ENCODE measurements at places on chromosomes 16 and 17.
A peak's percentile ranks its signal among the peaks of the same experiment; 100 is the strongest.

DNA sequence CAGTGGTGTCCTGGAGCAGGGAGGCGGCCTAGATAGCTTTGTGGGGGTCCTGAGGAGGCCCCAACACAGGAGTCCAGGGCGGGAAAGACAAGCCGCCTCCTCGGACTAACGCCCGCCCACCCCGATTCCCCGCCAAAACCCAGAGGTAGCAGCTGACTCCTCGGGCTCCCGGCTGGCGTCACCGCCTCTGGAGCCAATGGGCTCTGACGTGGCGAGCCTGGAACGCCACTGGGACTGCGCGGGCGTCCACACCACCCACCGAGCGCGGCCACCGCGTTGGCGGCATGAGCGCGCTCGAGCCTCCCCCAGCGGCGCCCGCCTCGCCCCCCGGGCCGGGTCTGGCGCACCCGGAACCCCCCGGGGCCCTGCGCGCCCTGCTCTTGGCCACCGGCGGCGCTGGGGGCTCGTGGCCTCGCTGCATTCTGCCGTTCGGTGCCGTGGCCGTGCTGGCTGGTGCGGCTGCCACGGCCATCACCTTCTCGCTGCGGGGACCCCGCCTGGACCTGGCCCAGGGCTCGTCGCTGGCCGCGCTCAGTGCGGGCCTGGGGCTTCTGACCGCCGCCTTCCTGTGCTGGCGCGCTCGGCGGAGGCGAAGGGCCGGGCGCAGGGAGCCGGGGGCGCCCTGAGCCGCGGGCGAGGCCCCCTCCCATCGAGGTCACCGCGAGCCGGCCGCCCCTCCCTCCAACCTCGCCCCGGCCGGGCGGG, 3.4 kb upstream of the NTN3 start:
- peak; percentile 81 for DNase-seq

DNA sequence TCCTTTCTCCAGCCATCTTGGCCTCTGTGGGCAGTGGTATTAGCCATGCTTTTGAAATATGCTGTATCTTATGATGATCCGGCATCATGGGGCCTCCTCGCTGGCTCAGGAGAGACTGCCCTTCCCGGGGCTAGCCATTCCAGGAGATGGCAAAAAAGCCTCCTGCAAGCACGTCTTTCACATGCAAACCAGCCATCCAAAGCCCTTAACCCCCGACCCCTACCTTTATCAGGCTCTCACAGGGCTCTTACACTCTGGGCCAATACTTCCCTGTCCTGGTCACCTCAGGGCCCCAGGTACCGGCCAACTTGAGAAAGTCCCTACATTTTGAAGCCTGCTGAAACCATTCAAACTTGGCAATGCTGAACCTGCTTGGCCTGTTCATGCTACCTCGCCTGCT, 36.4 kb downstream of the MYH13 start:
- DNase-seq = no peak

DNA sequence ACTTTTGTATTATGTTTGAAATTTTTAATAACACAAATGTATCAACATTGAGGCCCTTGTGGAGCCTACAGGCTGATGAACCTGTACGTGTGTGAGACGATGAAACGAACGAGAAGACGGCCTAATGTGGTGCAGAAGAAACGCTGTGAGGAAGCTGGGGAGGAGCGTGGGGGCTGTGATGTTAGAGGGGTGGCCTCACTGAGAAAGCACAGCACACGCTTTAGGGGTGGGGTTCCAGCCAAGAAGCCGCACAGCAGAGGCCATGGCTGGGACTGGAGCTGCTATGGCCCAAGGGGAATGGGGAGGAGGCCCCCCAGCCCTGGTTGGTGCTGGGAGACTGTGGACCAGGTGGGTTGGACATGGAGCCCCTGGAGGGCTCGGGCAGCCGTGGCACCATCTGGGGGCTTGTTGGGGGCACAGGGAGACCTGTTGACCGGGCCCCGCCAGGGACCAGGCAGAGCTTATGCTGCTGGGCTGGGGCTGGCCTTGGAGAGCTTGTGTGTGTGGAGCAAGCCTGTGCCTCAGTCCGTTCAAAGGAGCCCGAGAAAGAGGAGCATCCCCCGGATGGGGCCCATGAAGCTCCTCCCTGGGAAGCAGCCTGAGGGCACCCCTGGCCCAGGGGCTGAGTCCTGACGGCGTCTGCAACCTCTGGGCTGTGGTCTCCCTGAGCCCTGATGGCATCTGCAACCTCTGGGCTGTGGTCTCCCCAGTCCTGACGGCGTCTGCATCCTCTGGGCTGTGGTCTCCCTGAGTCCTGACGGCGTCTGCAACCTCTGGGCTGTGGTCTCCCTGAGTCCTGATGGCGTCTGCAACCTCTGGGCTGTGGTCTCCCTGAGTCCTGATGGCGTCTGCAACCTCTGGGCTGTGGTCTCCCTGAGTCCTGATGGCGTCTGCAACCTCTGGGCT, 44.7 kb downstream of the METRNL start:
- no peak for DNase-seq

GRCh38 chr16:88686439-88687253, at the start of gene SNAI3:
Gene SNAI3 (minus strand): TSS chr16:88686507. CDS start chr16:88686406, 101 bp downstream.
- peak; percentile 22 for DNase-seq

DNA sequence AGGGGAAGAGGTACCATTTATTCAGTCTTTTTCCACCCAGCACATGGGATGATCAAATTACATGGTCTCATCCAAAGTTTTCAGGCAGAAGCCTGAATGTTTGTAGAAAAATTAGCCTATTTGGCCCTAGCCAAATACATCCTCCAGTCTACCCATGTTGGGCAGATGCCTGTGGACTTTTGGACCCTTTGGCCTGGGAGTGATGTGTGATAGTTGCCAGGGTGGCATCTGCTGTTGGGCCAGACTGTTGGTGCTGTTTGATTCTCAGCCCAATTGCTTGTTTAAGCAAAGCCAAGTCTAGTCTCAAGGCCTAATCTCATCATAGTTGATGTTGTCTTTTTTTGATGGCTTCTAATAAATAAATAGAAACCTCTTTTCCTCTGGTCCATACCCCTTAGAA, 419.0 kb downstream of the CDH13 start:
- no peak for DNase-seq

DNA sequence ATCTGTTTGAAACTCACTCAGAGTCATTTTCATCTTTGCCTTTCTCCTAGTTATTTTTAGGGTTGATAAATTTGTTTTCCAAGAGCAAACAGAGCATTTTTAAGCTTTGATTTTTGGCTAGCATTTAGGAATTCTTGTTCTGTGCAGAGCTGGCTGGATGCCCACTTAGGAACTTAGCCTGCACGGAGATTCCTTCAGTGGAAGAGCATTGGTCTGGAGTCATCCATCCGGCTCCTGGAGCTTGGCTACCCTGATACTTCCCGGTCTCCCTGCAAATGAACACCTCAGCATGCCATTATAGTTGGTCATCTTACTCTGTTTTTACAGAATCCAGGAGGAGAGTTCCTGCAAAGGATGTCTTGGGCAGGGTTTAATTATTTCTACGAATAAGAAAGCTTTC, 57.1 kb downstream of the SPECC1 start:
- DNase-seq = peak; percentile 81

DNA sequence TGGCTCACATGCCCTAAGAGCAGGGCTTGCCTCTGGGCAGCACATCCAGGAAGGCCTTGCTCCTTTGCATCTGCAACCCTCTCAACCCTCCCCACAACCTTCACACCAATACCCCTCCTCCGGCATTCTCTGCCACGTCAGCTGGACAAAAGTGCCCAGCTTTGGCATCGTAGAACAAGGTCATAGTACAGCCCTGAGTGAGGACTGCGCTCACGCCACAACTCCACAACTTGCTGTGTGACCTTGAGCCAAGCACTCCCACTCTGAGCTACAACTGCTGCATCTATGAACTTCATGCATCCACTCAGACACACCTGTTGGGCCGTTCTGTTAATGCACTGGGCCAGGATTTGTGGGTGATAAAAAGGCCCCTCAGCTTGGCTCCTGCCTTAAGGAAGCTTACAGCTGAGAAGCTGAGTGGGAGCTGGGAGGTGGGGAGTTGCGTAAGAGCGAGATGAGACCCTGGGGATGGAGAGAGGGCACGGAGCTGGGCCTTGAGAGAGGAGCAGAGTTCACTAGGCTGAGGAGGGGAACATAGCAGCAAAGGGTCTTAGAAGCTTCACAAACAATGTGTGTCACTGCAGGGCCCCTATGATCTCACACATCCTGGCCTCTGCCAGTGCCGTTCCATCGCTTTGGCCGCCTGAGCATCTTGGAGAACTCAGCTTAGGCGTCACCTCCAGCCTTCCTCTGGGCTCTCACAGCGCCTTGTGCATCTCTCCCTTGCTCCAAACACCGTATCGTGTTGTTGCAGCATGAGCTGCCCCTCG, 8.6 kb upstream of the MRC2 start:
- no peak for DNase-seq

DNA sequence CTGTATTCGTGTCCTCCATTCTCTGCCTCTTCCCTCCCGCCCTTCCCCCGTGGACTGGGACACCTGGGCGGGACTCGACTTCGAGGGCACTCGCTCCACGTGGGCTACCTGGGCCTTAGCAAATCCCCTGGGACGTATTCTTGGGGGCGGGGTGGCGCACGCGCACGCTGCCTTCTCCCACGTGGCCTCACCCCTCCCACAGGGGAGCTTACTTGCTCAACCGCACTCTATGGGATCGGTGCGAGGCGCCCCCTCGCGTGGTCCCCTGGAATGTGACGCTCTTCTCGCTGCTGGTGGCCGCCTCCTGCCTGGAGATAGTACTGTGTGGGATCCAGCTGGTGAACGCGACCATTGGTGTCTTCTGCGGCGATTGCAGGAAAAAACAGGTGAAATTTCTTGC, 3.5 kb downstream of the VMO1 start:
- no peak for DNase-seq

DNA sequence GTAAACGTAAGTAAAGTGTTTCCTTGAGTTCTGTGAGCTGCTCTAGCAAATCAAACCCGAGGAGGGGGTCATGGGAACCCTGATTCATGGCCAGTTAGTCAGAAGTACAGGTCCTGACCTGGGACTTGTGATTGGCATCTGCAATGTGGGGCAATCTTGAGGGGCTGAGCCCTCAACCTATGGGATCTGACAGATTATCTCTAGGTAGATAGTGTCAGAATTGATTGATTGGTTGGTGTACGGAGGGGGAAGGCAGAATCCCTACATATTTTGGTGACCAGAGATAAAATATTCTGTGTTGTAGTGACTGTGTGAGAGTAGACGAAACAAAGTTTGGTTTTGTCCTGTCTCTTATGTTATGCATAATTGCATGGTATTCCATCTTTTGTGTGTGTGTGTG, 100.5 kb upstream of the NETO2 start:
- no peak for DNase-seq

DNA sequence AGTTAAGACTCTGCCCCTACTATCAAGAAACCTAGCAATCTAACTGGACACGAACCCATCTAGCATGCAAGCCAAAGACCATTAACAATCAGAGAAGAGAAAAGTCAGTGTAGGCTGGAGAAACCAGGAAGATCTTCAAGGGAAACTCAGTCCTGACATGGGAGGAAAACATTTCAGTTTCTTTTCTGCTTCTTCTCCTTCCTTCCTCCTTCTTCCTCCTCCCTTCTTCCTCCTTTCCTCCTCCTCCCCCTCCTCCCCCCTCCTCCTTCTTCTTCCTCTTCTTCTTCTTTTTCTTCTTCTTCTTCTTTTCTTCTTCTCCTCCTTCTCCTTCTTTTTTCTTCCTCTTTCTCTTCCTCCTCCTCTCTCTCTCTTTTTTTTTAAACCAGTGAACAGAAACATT, 29.6 kb upstream of the SHISA9 start:
- DNase-seq = no peak

DNA sequence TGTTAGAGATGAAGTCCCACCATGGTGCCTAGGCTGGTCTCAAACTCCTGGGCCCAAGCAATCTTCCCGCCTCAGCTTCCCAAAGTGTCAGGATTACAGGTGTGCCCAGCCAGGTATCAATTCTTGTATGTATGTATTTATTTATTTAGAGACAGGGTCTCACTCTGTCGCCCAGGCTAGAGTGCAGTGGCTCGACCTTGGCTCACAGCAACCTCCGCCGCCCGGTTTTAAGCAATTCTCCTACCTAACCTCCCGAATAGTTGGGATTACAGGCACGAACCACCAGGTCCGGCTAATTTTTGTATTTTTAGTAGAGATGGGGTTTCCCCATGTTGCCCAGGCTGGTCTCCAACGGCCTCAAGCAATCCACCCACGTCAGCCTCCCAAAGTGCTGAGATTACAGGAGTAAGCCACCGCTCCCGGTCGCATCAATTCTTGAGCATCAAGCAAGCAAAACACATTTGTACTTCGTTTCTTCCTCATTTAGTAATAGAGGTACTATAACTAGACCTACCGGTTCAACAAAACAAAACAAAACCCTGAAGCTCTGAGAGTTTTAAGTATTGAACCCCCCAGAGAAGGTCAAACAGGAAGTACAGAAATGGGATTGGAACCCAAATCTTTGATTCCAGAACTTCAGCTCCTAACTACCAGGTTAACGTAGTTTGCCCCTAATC, 1.0 kb upstream of the ZNF500 start:
- peak; percentile 15 for DNase-seq

DNA sequence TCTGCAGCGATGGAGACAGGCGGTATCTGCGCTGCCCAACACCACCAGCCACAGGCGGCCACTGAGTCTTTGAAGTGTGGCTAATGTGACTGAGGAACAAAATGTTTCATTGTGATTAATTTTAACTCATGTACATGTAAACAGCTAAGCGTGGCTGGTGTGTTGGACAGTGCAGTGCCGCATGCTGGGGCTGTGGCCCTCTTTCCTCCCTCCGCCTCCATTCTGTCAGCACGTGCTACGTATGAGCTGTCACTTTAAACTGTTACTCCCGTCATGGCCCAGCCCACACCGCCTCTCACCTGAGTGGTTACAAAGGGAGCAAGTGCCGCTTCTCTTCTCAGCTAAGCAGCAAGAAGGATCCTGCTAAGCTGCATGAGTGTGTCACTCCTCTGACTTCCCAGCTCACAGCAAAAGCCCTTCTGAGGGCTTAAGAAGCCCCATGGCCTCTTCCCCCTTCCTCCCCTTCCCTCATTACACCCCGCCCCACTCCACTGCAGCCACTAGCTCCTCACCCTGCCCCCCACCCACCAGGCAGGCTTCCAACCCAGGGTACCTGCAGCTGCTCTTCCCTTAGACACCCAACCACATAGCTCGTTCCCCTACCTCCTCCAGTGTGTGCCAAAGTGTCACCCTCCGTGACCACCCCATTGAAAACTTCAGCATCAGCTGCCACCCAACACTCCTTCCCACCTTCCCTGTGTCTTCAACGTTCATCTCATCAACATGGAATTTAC, 15.0 kb downstream of the HASPIN start:
- DNase-seq = no peak

DNA sequence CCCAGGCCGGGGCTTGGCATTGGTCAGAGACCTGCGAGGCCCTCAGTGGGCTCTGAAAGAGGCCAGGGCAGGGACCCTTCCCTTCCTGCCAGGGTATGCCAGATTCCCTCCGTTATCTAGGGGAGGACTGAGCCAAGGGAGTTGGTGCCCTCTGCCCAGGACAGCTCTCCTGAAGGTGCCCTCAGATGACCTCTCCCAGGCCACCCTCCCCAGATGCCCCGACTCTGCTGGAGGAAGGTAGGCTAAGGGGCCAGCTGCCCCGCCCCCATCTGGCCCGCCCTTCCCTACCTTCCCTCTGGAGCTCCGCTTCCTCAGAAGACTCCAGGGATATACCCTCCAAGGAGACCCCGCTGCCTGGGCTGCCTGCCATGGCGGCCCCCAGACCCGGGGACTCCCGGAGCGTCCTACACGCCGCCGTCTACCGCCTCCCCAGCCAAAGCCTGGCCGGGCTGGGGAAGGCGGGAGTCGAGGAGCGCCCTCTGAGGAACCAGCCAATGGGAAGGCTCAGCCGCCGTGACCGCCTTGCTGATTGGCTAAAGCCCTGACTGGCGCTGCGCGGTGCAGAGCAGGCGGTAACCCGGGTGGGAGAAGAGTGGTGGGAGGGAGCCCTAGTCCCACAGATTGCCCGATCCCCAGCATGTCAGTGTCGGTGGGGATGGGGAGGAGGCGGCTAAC, 7.0 kb downstream of the MPP2 start:
- peak; percentile 82 for DNase-seq

- DNase-seq = no peak
Measured at GRCh38 chr16:58107709-58108108, 21.5 kb downstream of the CFAP20 start.

Measured in fibroblast of skin of scalp (primary cell).